ENCODE measurements at places on chromosomes 6 and 20.

GRCh38 chr6:70389261-70389660, 24.0 kb upstream of the FAM135A start:
- no peak for DNase-seq

DNA sequence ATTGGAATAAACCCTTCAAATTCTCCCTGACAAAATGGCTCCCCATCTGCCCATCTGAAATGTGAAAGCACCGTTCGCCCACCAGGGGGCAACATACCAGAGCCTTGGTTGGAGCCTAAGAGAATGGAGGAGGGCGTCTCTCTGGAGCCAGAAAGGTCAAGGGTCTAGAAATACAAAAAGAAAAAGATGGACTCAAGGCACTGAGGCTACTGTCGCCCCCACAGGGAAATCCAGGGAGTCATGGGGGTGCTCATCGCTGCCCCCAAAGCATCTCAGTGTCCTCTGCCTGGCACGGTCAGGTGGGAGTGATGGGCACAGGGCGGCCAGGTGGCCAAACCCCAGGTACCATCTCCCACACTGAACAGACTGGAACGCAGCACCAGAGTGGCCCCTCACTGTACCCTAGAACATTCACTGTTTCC, 136.3 kb downstream of the ZMYND8 start:
- peak; percentile 58 for DNase-seq

DNA sequence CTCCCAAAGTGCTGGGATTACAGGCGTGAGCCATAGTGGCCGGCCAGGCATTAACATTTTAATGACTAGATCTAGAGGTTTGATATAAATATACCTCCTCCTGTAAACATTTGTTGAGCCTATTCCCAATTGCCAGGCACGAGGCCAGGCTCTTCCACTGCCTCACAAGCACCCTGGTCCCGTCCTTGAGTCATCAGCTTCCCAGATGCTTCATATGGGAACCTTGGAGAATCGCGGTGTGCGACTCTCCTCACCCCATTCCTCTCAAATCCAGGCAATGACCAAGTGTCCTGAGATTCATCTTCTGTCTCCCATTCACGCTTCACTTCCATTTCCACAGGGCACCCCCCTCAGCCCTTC, 35.9 kb upstream of the PIM1 start:
- no peak for DNase-seq

DNA sequence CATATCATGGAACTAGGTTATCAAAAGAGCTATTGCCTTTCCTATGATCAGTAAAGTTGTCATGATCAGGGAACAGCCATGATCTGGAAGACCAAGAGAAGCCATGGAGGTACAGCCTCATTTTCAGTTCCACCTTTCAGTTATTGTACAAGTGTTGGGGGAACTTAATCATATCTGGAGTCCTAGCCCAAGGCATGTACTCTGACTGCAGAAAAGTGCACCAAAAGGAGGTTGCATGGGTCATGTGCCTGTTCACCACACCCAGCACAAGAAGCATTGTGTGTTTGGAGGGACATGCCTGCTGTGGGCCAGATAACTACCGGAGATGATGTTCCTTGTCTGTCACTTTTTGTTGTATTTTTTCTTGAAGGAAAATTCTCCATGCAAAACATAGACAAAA, 185.8 kb upstream of the MAN1A1 start:
- no peak for DNase-seq

DNA sequence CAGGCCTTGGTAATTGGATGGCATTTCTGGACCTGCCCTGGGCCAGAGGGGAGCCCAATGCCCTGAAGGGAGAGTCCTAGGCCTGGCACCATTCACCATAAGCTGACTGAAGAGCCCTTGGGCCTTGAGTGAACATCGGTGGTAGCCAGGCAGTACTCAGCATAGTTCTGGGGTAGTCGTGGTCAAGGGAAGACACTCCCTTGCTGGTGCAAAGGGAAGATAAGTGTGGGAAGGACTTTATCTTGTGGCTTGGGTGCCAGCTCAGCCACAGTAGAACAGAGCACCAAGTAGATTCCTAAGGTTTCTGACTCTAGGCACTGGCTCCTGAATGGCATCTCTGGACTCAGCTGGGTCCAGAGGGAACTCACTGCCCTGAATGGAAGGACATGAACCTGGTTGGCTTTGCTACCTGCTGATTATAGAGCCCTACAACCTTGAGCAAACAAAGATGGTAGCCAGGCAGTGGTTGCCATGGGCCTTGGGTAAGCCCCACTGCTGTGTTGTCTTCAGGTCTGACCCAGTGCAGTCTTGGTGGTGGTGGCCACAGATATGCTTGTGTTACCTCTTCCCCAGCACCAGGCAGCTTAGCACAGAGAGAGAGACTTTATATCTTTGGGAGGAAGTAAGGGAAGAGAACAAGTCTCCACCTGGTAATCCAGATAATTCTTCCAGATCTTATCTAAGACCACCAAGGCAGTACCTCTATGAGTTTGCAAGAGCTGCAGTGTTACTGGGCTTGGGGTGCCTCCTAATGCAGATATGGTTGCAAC, 83.5 kb downstream of the PRDM13 start:
- DNase-seq, result no peak

GRCh38 chr6:44071670-44072451, 55.4 kb downstream of the MRPL14 start:
- DNase-seq, result no peak

DNA sequence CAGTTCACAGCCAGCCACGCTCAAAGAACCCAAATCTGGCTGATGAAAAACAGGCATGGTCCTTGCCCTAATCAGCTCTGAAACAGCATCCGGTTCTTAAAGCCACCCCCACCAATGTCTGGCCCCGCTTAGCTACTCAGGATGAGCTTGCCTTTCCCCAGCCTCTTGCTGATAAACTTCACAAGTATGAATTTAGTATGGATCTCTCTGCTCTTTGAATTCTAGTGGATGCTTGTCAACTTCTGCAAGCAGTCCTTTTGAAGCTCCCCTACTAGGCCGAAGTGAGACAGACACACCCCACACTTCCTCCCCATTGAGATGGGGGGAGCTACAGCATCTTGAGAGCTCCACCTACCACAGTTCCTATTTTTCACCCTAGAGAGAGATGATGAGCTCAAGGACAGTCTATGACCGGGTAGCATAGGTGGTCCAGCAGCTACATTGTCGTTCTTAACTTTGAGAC, 36.7 kb downstream of the EBF4 start:
- peak; percentile 18 for DNase-seq

DNA sequence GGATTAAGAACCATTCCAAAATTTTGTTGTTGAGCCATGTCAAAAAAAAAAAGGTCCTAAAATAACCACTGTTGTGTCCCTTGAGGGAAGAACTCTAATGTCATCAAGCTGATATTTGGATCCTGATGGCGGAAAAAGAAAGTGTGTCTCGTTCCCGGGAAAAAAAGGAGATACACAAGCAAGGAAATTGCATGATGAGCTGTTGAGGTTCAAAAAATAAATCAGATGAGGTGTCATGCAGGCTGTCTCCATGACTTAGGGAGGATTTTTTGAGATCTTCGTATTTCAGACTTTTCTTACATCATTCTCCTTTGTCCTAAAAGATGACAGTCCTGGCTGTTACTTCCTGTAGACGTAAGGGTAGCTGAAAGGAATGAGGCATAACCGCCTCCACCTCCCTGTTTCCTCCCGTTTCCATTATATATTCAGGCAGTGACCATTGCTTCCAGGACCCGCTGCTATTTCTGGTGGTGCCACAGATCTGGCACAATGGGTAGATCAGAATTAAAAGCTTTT, 117.3 kb upstream of the TNFAIP3 start:
- DNase-seq, result no peak

DNA sequence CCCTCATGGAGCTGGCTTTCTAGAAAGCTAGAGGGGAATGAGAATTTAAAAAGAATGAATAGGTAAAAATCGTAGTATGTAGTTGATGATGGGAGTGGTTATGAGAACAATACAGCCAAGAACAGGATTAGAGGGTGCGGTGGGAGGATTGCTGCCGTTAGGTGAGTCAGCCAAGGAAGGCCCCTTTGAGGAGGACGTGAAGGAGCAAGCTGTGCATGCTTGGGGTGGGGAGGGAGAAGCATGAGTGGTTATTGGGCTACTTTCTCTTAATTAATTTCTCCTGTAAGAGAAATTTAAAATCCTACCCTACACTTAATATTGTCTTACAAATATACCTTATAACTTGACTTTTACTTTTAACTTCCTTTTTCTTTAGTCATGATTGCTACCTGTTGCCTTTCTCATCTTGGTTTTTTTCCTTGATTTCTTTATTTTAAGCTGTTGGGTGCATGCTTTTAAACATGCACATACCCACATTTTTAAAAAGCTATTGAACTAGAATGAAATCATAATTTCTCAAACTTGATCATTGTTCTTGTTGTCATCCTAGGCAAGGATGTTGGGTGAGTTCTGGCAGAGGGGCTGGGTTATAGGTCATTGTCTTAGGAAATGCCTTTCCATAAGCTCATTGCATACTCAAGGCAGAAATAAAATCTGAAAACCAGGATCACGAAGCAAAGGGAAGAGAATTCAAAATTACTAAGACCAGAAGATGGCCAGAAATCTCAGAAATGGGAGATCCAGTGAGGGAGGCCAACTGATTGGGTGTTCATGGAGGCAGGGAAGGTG, 114.5 kb downstream of the TCP11 start:
- no peak for DNase-seq

GRCh38 chr6:158257781-158258180, 54.5 kb upstream of the TULP4 start:
- no peak for DNase-seq

GRCh38 chr6:132733283-132733682, 19.4 kb upstream of the VNN1 start:
- DNase-seq, result no peak

DNA sequence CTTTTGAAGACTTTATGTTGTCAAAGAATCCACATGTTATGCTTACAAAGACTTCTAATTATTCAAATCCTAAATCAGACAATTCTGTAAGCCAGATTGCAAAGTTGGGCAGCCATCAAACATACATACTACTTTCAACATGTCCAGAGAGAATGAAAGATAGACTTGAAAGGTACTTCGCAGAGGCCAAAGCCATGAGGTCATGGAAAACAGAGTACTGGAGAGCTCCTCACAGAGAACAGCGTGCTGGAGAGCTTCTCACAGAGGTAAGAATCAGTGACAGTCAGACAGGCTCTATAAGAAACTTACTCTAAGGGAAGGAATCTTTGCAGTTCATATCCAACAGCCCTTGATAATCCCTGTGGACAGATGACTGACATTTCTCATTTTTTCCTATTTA, 400.2 kb downstream of the GJA1 start:
- DNase-seq, result no peak

DNA sequence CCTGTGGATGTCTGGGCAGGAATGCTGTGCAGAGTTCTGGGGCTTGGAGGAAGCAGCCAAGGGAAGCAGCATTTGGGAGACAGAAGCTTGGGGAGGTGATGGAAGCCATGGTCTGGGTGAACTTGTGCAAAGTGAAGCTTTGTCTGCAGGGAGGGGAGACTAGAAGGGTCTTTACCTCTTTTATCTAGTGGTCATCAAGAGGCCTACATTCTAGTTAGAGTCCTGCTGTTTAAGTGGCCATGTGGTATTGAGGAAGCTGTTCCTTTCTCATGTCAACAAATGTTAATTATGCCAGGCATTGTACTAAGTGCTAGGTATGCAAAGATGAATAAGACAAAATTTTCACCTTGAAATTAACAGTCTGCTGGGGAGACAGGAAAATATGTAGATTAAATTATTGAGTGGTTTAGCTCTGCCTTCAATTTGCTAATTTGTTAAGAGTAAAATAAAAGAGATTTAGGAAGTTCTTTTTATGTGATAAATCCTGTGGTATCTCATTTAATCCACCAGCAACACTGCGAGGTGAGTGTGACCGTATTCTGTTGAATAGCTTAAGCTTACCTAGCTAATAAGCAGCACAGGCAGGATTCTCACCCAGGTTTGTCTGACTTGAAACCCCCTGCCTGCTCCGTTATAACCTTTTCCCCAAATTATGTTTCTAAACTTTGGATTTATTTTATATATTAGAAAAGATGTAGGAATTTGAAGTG, 43.1 kb downstream of the ARID1B start:
- no peak for DNase-seq

DNA sequence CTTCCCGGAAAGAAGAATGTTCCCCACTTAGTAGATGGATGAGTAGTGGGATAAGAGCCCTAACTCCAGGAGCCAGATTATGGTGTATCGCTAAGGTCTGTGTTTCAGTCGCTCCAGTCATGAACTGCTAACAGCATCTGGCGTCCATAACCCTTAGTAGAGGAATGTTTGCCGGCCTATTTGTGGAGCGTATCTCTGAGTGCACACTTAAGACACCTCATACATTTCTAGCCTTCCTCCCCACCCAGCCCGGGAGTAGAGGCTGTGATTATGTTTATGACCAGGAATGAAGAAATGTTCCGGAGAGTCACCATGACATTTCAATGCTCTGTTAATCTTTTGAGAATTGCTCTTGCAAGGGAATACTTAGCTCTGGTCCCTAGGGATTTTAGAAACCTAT, 251.1 kb upstream of the SOX4 start:
- DNase-seq, result no peak

- no peak for DNase-seq
These were observed 55.5 kb downstream of the TPBG start for GRCh38 chr6:82419132-82419581.

- DNase-seq, result no peak
These were observed 335.3 kb downstream of the CD83 start for GRCh38 chr6:14452567-14453527.

GRCh38 chr6:16754876-16755275, 6.4 kb downstream of the ATXN1 start:
- no peak for DNase-seq

GRCh38 chr6:132388291-132388690, 13.0 kb downstream of the MOXD1 start:
- no peak for DNase-seq

- DNase-seq, result no peak
These were observed 1.5 kb downstream of the NRM start for GRCh38 chr6:30689022-30689865.

- DNase-seq, result no peak
These were observed 1.9 kb upstream of the POU3F2 start for GRCh38 chr6:98832284-98833056.

- no peak for DNase-seq
These were observed 234.2 kb downstream of the COL12A1 start for GRCh38 chr6:74971633-74972032.

DNA sequence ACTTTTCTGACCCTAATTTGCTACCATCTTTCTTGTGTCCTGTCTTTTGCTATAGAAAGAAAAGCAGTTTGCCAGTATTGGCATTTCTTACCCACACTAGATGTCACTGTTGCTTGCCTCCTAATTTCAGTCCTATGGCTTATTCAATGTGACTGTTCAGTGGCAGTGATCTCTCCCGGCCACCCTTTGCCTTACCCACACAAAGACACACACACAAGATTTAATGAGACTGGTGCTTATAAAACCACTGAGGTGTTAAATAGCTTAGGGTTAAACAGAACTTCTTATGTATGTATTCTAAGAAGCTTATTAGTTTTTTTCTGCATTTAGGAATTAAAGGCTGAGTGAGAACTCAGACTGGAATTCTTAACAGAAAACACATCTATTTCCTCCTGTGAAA, 233.6 kb upstream of the ASCC3 start:
- no peak for DNase-seq
